ENCODE measurements at places on chromosomes 2 and 18. TPM values are rescaled to one million over a fixed set of nuclear protein-coding genes. Genes with fewer than 3 reads are reported as not detected.

- peak; percentile 32 for DNase-seq
Measured at GRCh38 chr18:58313491-58314032, 269.5 kb downstream of the NEDD4L start.

The GULP1 gene
- 11.9 TPM for total RNA-seq

The CNDP1 gene
- total RNA-seq, result not detected

DNA sequence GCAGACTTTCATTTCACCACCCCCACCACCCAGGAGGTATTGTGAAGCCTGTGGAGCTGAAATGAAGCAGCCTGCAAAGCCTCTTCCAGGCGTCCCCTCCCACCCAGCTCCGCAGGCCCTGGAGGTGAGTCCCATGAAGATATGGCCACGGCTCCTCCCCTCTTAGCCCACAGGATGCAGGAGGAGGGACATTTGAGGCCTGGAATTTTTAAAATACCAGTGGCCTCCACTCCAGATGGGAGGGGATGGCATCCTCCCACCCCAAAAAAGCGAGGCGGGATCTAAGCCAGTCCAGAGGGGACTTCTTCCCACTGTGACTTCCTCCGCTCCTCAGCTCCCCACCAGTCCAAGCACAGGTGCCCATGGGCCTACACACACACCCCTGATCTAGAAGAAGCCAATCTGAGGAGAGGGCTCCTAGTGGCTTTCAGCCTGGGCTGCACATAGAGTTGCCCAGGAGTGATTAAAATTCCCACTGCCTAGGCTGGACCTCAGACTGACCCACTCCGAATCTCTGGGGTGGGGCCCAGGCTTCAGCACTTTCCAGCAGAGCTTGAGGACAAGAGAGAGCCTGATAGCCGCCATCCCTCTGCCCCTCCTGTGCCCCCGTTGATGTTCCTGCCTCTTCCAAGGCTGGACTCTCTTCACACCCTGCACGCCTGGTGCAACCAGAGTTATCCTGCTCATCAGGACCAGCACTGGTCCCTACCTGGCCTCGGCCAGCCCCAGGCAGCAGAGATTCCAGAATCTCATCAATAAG is 206.9 kb downstream of the TNS1 start:
- no peak for DNase-seq

DNA sequence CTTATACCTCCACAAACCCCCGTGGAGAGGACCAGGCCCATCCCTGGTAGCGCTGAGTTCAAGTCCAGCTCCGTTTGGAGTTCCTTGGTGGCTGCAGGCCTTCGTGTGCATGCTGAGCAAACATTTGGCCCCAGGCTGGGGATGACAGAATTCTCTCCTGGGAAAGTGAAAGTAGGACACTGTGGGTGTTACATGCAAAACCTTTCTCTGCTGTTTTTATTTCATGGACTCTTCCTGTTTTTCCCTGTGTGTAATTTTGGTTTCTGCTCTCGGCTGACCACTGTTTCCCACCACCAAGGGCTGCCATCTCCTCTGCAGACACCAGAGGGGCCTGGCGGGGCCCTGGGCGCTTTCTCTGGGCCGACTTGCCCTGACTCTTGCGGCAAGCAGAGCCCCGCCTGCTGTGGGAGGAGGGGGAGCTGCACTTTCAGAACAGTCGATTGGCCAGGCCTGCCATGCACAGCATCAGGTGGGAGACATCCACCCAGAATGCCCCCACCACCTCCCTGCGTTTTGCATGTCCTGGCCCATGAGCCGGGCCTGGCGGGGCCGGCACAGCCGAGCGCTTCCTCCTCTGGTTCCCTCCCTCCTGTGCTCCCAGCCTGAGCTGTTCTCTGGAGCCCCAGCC is 102.4 kb downstream of the CABLES1 start:
- peak; percentile 88 for DNase-seq

The LCT gene
- 0.25 TPM for total RNA-seq

- DNase-seq, result no peak
Measured at GRCh38 chr18:7165846-7166393, 48.3 kb upstream of the LAMA1 start.

The RAX gene
- not detected for total RNA-seq

DNA sequence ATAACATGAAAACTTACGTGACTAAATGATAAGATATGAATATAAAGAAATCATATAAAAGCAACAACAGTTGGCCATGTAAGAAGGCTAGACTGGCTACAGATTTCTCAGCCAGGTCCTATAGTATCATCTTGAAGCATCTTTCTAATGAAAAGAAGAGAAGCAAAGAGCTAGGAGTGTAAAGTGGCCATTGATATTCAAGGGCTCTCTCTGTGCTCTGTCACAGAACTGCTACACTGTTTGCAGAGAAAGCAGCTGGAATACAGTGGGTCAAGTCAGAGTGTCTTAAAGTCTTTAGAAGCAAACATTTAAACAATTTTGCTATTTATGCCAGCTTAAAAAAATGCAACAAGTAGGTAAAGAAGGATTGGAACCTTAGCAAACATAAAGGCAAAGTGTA is 118.8 kb downstream of the SCN9A start:
- no peak for DNase-seq

The NYAP2 gene
- not detected for total RNA-seq

GRCh38 chr18:22739061-22739642 is 194.0 kb upstream of the RBBP8 start:
- DNase-seq, result no peak

DNA sequence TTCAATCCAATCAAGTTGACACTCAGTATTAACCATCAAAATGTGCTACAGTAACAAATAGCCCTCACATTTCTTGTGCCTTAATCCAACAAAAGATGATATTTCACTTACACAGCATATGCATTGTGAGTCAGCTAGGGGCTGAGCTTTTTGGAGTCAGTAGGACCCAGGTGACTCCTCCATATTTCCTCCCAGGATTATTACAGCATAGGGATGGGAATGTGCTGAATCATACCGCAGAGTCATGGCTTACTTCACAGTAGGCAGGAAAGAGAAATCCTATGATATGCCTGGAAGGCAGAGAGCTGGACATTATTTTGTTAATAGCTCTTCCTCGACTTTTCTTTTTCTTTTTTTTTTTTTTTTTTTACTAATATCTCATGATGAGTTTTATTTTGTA is 153.3 kb downstream of the TMEM182 start:
- peak; percentile 76 for DNase-seq

The IL1RL1 gene
- not detected for total RNA-seq

GRCh38 chr18:54205959-54206358 is 18.5 kb downstream of the MBD2 start:
- DNase-seq, result peak; percentile 16

The ING5 gene
- total RNA-seq, result 13.5 TPM

The SERPINB10 gene
- total RNA-seq, result not detected

- DNase-seq, result peak; percentile 85
Measured at GRCh38 chr18:79394534-79395307, 1.0 kb upstream of the NFATC1 start.

The LAMA3 gene
- 1.9 TPM for total RNA-seq

DNA sequence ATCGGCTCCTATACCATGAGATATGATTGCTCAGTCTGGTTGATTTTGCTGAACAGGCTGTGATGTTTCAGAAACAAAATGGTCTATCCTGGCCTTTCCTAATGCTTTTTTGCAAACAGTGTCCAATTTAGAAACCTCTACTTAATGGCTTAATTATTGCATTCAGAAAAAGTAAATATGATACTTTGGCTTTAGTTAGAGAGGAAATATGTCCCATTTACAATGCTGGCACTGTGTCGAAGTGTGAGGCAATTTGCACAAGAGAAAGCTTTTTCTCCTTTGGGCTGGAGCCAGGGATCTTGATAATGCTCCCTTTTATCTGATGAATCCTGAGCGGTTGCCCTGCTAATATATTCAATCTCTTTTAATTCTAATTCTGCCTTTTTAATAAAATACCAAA is 418.9 kb downstream of the EPHA4 start:
- no peak for DNase-seq

The CENPA gene
- 5.7 TPM for total RNA-seq

DNA sequence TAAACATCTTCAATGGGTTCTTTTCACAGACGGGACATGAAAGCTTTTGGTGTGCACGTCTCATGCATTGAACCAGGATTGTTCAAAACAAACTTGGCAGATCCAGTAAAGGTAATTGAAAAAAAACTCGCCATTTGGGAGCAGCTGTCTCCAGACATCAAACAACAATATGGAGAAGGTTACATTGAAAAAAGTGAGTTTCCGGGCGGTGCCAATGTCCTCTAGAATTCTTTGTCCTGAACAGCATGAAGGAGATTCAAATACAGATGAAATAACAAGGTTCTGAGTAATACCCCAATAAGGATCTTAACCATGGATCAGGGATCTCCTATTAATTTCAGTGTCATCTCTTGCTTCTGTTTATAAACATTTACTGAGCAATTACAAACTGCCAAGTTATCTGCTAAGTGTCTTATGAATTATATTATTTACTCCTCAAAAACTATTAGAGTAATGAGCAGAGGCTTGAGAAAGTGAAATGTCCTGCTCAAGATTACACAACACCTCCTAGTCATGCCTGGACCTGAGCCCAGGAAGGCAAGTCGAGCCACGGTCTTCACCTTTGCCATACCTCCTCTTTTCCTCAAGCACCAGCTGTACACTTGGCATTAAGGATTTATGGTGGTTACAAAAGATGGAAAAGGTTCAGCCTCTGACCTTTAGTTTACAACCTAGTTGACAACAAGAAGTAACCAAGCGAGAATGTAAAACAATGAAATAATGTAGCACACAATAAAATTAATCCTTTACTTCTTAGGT is 22.6 kb downstream of the DHRS9 start:
- DNase-seq, result peak; percentile 64

The INHA gene
- total RNA-seq, result 0.11 TPM

GRCh38 chr18:37845498-37845897 is 279.9 kb upstream of the CELF4 start:
- DNase-seq, result no peak

GRCh38 chr2:75928093-75928492 is 217.4 kb upstream of the GCFC2 start:
- DNase-seq, result peak; percentile 5

DNA sequence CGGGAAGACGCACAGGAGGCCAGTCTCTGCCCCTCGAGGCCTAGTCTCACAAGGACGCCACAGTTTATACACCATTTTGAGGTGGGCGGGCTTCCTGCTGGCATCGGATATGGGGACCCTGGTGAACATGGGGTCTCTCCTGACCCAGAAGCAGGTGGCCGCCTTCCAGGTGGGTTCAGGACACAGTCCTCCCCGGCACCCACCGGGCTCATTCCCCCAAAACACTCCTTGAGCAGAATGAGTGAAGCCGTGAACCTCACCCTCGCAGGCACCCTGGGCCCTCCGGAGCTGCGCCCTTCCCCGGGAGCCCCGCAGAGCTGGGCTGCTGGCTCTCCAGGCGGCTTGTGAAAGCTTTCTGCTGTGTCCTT is 6.5 kb downstream of the NFATC1 start:
- DNase-seq, result no peak

The MROH2A gene
- total RNA-seq, result not detected

DNA sequence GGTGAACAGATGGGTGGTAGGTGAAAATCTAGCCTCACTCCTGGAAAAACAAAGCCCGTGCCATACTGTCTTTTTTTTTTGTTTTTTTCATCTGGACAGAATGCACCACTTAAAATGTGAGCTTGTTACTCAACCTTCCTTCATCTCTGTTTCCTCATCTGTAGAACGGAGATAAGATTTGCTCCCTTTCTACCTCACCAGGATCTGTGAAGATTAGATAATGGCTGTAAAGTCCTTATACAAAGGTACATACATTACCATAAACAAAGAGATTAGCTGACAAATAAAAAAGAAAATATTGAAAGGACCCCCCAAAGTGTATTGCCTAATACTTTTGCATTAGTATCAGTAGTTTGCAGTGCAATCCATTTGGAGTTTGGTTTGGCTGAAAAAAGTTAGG is 75.4 kb upstream of the ZEB2 start:
- DNase-seq, result no peak

DNA sequence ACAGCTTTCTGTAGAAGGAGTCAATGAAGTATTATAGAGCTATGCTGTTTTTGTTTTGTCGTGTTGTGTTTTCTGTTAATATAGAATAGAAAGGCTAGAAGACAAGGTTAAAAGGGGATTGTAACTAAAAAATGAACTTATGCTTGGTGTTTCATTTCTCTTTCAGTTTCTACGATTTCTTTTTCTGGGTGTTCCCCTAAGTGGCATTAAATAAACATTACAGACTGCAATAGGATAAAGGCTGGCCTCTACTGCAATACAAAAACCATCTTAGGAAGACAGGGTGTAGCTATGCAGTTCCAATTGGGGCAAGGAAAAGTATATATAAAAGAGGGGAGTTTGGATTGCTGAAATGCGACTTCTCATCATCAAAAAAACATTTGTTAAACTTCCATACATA is 1609.7 kb upstream of the ACVR2A start:
- no peak for DNase-seq

The KCNK3 gene
- not detected for total RNA-seq

GRCh38 chr2:23583467-23583866 is 198.5 kb downstream of the KLHL29 start:
- no peak for DNase-seq

DNA sequence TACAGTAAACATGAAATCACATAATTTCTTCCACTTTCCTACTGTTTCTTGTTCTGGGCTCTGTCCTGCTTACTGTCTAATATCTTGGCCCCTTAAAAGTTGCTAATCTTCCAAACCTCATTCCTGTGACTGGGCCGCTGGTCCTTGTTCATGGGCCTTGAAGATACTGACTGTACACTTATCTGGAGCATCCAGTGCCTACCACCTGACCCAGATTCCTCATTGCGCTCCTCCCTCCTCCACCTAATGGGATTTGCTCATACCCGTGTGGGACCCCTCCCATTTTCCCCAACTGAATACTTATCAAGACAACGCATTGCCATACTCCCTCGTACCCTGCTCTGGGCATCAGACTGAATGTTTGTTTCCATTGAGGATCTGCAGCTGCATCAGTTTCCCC is 6.1 kb upstream of the IL37 start:
- DNase-seq, result no peak

DNA sequence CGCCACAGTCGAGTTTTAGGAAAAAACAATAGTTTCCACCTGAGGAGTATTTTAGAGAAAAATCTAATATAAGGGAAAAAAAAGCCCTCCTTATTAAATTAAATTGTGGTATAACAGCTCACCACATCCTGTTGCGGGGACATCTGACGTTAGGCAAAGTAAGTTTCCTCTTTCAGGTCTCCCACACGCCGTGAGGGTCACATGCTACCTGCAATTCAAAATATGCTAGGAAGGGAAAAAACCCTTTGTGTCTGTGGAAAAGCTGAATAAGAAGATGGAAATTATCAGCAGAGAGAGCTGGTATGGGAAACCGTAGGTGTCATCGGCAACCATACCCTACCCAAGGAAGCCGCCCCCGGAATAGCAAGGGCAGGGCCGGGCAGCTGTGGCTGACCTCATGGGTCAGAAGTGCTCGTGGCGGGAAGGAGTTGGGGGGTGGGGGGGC is 128.0 kb downstream of the NFATC1 start:
- DNase-seq, result no peak

Measured in GM23248 (cell line).